ENCODE measurements at places on chromosomes 12 and 14.

GRCh38 chr12:7197841-7198240, 8.4 kb downstream of the PEX5 start:
- no peak for DNase-seq

- peak; percentile 46 for DNase-seq
Observed at GRCh38 chr12:93419388-93420034, 22.2 kb downstream of the UBE2N start.

DNA sequence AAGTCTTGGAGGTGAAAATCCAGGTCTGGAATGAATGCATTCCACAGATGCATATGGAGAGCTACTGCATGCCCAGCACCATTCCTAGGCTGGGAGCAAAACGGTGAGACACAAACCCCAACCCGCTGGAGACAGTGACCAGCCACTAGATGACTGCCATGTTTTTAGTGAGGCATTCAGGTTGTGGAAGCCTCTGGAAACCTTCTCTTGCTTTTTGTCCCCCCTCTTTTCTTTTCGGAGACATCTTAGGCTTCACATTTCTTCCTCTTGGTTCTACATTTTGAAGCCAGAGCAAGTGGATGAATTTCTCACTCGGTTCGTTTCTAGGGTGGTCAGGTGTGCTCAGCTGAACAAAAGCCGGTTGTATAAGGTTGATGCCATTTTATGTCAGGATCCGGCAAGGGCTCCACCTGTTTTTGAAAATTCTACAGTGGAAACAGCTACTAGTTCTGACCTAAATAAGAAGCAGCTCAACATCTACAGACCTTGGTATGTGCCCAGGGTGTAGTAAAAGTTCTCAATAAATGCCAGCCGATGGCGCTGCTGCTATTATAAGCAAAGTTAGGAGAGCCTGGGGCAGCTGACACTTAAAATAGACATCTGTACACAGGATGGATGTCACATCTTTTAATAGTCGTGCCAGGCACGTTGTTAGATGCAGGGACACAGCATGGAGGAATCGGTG, 1.8 kb upstream of the ZNF839 start:
- DNase-seq: peak; percentile 35

DNA sequence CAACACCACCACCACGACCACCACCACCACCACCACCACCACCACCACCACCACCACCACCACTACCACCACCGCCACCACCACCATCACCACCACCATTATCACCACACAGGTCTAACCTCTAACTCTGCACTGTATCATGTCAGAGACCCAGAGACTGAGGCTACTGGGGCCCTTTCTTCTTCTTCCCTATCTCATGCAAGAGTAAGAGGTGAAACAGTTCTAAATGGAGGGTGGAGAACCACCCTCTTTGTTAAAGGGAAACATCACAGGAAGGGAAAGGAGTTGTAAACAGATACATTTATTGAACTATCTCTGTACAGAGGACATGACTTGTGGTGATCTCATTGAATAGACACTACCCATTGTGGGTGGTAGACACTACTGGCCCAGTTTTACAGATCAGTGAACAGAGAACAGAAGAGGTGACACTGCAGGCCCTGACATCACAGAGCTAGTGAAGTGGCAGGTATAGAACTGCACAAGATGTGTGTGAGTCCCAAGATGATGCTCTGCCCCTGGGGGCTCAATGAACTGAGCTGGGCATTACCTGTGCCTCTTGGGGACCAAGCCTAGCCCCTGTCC, 91.6 kb downstream of the FOXN3 start:
- DNase-seq: no peak

DNA sequence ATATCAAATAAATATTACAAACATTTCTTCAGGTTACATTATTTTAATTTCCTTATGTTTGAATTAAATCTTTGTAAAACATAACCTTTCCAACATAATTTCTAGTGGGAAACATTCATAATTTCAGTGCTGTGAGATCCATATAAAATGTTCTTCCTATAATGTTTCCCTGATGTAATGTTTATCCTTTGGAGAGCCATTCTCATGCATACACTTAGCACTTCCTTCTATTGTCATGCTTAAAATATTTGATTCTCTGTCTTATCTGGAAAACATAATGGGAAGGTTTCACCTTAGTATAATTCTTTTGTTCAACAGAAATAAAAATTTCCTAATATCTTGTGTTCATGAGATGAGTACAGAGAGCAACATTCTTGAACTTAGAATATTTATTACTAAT, 472.5 kb downstream of the ADAMTS20 start:
- no peak for DNase-seq

DNA sequence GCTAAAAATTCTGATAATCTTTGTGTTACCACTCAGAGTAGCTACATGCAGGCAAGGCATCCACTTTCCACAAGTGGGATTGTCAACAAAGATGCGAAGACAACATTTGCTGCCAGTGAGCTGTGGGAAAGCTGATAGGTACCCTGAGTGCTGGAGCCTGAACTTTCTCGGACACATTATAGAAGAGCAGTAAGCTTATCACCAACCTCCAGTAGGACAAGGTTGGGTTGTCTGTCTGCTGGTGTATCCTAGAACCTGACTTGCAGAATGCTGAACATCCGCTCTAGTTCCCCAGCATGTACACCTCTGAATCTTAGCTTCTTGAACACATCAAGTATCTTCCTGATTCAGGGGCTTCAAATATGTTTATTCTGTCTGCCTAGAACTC, 103.8 kb upstream of the PPM1H start:
- no peak for DNase-seq

DNA sequence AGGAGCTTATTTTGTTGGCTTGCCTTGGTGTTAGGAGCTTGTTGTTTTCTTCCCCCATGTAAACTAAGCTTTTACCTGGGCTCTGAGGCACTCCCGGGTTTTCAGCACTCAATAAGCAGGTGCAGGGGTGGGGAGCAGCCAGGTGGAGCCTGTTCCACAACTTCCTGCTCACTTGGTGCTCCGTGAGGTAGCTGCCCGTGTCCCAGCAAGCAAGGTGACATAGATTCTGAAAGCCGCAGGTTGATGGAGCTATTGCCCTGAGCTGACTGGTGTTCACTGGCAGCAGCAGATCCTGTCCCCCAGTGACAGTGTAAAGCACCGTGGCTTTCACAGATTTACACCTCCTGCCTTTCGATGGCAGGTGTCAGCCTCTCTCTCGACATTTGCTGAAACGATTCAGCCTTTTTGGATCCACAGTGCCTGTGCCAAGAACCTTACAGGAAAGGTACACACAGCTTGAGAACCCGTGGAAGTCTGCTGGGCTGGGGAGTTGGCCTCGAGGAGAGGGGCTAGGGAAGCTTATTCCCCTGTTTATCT, 295.7 kb upstream of the FKBP4 start:
- no peak for DNase-seq

GRCh38 chr14:51548187-51548586, 103.5 kb upstream of the FRMD6 start:
- no peak for DNase-seq

GRCh38 chr12:24795699-24796347, 153.1 kb downstream of the BCAT1 start:
- DNase-seq: no peak

DNA sequence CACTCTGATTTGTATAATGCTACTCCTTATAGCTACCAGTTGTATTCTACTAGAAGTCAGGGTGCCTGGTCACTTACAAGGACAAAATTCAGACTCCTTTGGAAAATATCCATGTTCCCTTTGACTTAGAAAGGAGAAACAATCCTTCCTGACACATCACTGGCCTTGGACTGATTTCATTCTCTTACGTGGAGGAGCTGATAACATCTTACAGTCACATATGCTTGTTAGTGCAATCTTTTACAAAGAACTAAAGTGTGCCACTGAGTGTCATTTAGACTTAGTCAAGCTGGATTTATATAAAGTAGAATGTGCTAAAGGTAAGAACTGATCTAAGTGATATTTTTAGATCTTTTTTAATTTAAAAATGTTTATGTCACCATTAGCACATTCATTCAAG, 131.0 kb upstream of the TMTC2 start:
- DNase-seq: no peak

DNA sequence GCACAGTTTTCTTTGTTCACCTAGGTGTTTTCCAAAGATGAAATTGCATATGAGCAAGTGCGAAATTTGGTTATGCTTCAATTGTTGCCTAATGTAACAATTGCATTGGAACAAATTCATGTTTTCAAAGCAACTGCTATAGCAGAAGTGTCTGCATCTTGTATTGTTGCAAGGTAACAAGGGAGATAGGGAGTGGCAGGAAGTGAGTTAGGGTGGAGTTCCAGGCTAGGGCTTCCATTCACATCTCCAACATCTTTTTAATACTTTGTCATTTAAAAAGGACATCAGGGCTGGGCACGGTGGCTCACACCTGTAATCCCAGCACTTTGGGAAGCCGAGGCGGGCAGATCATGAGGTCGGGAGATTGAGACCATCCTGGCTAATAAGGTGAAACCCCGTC, 312.3 kb upstream of the E2F7 start:
- DNase-seq: no peak

- no peak for DNase-seq
Observed at GRCh38 chr14:87109271-87109670, 883.7 kb downstream of the GALC start.

DNA sequence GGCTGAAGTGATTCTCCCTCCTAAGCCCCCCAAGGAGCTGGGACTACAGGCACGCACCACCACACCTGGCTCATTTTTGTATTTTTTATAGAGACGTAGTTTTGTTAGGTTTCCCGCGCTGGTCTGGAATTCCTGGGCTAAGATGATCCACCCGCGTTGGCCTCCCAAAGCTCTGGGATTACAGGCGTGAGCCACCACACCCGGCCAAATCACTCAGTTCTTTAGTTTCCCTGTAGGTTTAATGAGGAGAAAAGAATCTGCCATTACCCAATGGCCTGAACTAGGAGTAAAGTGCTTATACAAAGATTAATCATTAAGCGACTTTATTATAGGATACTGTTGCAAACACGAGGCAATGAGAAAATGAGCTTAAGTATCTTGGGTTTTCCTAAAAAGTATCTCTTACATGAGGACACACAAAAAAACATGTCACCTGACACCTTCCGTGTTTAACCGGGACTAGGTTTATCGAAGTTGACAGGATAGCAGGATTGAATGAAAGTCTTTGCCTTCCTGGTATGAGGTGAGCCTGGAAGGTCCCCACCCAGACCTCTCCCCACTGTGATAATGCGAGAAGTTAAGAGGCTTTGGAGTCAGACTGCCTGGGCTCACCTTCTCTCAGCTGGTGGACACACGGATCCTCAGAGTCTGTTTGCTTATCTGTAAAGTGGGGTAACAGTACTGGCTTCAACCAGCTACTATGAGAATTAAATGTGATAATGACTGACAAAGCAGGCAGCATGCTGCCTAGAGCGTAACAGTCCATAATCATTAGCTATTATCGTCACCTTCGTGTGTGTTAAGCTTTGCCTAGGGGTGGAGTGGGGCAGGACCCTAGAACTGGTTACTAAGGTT, 133.5 kb upstream of the KRAS start:
- DNase-seq: no peak

DNA sequence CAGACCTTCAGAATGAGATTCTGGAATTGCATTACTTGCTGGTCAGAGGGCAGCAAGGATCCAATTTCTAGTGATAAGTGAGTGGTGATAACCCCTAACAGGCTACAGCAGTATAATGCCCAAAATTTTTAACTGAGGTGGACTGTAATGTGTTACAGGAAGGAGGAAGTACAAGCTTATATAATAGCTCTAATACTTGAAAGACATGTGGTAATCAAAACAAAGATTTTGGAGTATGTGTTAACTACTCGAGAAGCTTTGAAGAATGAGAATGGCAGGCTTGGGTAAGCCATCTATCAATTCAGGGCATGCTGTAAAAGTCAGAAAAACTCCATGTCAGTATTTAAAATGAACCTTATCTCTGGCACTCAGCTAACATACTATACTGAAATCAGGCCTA, 70.5 kb downstream of the ANKS1B start:
- no peak for DNase-seq

DNA sequence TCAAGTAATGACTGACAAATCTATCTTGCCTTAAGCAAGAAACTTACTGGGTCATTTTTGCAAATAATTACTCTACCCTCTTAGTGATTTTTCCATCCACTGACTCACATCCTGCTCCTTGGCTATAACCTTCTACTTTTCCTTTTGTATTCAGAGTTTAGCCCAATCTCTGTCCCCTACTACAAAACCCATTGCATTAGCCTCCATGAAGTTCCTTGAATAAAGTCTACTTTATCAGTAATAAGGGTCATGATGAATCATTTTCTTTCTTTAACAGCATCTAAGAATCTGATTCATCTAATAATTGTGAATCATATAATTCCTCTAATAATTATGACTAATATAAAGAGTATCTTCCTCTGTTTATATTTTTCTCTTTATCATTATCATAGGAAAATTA, 132.6 kb downstream of the NTS start:
- no peak for DNase-seq

GRCh38 chr14:98370352-98370751, 901.6 kb downstream of the BCL11B start:
- no peak for DNase-seq

- no peak for DNase-seq
Observed at GRCh38 chr12:124545508-124546418, 21.6 kb downstream of the NCOR2 start.

GRCh38 chr14:90604356-90604755, 207.5 kb downstream of the CALM1 start:
- DNase-seq: no peak

- no peak for DNase-seq
Observed at GRCh38 chr14:28120391-28120790, 646.2 kb upstream of the FOXG1 start.

- DNase-seq: no peak
Observed at GRCh38 chr14:38090506-38090905, 117.2 kb upstream of the SSTR1 start.

DNA sequence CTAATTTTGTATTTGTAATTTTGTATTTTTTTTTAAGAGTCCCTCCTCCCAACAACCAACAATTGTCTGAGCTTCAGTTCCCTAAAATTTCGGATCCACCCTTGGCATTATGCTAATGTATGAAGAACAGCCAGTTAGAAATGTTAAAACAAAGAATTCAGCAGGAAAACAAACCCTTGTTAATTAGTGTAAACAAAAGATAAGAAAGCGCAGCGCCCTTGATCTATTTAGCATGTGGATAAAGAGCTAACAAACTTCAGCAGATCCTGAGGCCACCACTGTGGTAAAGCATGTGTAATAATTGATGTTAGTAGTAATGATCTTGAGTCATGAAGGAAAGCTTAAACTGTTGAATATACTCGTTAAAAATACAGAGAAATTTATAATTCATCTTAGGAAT, 199.8 kb downstream of the TMX1 start:
- DNase-seq: no peak

DNA sequence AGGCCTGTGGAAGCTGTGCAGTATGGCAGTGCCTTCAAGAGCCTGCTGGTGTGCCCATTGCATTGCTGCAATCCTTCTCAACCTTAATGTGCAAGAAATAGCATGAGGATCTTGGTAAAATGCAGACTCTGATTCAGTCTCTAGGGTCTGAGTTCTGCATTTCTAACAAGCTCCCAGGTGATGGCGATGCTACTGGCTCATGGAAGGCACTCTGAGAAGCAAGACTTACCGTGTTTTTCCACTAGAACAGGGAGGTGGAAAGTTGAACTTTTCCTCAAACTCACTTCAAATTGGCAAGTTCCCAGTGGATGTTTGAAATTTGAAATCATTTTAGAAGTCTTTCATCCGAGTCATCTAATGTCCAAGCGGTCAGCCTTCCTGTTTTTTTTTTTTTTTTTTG, 55.5 kb downstream of the MYRFL start:
- DNase-seq: peak; percentile 6

- DNase-seq: no peak
Observed at GRCh38 chr12:56574210-56574609, 52.6 kb downstream of the RBMS2 start.
